ENCODE measurements at places on chromosomes 3 and 15. TPM values are rescaled to one million over a fixed set of nuclear protein-coding genes. Genes with fewer than 3 reads are reported as not detected.

The CFAP92 gene
- total RNA-seq: 1.3 TPM

DNA sequence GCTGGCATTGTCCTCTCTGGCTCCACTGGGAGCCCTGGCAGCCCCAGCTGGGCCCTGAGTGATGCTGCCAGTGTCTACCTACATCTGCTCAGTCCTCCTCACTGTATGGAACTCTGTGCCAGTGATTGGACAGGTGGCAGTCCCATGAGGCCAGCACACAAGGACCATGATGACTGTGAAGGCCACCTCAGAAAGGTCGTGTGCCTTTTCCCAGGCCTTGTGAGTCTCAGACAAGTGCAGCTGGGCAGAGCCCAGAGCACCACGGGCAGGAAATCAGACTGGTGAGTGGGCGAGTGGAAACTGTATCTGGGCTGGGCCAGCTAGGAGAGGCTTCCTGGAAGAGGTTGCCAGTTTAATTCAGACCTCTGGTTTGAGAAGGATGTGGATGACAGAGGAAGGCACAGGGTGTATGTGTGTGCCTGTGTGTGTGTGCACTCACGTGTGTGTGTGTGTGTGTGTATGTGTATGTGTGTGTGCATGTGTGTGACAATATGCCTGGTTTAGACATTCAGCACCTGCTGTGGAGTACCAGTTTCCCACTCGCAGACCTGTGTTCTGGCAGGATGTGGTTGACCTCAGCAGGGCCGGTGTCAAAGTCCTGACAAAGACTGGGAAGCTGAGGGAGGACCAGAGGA, 7.0 kb downstream of the MAPKAPK3 start:
- H3K27ac ChIP-seq: peak overlapping the region; percentile 43
- H3K4me1 ChIP-seq: no peaks in the 10 kb centered on the region
- H3K36me3 ChIP-seq: no peaks in the 10 kb centered on the region
- no peak overlapping the region for H3K4me3 ChIP-seq
- DNase-seq: no peak

DNA sequence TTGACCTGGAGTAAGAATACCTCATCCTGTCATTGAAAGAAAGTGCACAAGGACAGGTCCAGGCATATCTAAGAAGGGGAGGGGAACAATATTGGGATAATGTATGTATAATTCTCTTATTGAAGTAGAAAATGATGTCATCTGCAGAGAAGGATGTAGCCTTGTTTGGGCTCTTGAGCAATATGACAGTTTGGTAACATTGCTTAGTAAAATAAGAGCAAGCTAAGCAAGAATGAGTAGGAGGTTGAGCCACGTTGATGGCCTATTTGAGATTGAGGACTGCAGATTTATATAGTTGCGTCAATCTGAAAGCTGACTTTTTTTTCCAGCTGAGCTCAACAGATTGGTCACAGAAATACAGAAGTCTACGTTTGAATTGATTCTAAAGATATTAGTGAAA, 145.2 kb downstream of the FILIP1L start:
- H3K27ac ChIP-seq: no peak overlapping the region
- no peak for DNase-seq
- H3K27me3 ChIP-seq: no peaks in the 10 kb centered on the region
- H3K4me1 ChIP-seq: no peaks in the 10 kb centered on the region
- no peaks in the 10 kb centered on the region for H3K36me3 ChIP-seq

The ETV5 gene
- 9.1 TPM for total RNA-seq

The GCNT3 gene
- 5.2 TPM for total RNA-seq

The FBXW12 gene
- 0.66 TPM for total RNA-seq

The MB21D2 gene
- 4.0 TPM for total RNA-seq

Data from breast epithelium (tissue), 4 donors.